DMS153 (cell line): ENCODE measurements at places on chromosomes 3 and 15.
A peak's percentile ranks its signal among the peaks of the same experiment; 100 is the strongest.

- DNase-seq: no peak
Measured at GRCh38 chr3:139519998-139520737, 19.4 kb downstream of the RBP1 start.

- DNase-seq: no peak
Measured at GRCh38 chr3:143595456-143596077, 252.7 kb downstream of the SLC9A9 start.

DNA sequence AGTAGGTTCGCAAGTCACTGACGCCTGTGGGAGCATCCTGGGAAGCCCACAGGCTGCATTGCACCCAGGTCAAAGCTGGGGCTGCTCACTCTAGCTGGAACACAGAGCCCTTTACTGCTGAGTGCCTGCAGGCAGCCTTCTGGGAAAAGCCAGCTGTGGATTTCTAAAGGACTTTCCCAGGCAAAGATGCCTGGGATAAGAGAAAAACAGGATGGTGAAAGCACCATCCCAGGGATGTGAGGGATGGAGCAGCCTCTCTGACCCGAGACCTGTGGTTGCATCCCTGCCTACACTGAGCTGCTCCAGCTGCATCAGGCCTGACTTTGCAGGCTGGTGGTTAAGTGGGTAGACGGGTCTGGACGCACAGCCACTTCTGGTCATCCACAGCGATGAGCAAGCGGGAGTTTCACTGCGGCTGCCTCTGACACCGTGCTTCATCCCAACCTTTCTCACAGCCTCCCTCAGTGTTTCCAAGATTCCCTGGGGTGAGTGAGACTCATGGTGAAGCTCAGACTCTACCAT lies 52.5 kb upstream of the AMOTL2 start:
- no peak for DNase-seq

- no peak for DNase-seq
Measured at GRCh38 chr15:62835351-62835750, 207.2 kb upstream of the TPM1 start.

GRCh38 chr3:8451696-8452095 lies 49.9 kb upstream of the LMCD1 start:
- no peak for DNase-seq

DNA sequence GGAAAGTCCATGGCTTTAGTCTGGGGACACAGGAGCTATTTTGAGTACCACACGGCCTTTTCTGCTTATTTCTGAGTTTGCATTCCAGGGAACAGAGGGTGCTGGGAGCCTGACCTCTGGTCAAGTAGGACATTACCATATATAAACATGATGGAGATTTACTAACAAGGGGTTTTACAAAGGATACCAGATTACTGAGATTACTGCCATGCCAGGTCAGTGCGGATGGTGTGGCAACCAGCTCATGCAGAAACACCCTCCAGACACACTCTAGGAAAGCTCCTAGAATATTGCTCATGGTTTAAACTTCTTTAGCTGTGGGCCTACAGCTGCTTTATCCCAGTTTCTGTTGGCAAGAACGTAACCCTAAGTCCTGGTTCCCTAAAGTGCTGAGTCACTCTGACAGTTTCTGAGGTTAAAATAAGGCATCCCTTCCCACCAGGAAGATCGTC lies 54.3 kb upstream of the AGTR1 start:
- DNase-seq: no peak

- no peak for DNase-seq
Measured at GRCh38 chr15:29849218-29849617, 26.9 kb upstream of the TJP1 start.

GRCh38 chr3:48894516-48894915 lies 4.2 kb downstream of the SLC25A20 start:
- DNase-seq: no peak

- no peak for DNase-seq
Measured at GRCh38 chr3:37899101-37899707, 37.5 kb downstream of the CTDSPL start.

GRCh38 chr15:81752546-81752942 lies 293.3 kb downstream of the MEX3B start:
- peak; percentile 84 for DNase-seq

GRCh38 chr3:45057557-45057956 lies 31.5 kb downstream of the CLEC3B start:
- no peak for DNase-seq

- DNase-seq: no peak
Measured at GRCh38 chr3:111581403-111582119, 13.6 kb downstream of the ZBED2 start.

GRCh38 chr15:91795235-91795634 lies 58.3 kb upstream of the SLCO3A1 start:
- no peak for DNase-seq

GRCh38 chr3:153881201-153881600 lies 240.0 kb upstream of the ARHGEF26 start:
- no peak for DNase-seq

- no peak for DNase-seq
Measured at GRCh38 chr3:126064627-126065258, 19.2 kb downstream of the SLC41A3 start.

GRCh38 chr15:66789029-66790025 lies 87.3 kb downstream of the SMAD6 start:
- DNase-seq: no peak

DNA sequence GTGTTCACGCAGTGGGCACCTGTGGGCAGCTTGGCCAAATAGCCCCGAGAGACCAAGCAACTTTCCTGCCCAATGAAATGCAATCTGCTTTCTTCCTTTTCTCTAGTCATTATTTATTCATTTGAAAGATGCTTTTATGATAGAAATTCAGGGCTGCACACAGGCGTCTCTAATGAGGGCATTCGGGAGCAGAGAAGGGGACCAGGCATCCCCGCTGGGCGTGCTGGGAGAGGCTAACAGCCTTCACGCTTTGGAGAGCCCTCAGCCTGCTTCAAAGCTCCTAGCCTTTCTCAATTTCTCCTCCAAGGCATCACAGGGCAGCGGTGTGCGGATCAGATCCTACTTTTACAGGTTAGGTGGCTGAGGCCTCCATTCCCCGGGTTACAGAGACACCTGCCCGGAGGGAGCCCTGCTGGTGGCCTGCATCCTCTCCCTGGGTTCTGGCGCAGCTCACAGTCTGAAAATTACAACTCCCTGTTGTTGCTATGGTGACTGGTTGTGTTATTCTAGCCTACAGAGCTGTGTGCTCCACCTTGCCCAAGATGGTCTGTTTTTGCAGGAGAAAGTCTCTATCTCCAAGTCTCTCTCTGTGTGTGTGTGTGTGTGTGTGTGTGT lies 21.8 kb upstream of the KLF13 start:
- peak; percentile 34 for DNase-seq

- DNase-seq: no peak
Measured at GRCh38 chr15:96347181-96348111, 16.9 kb downstream of the NR2F2 start.

DNA sequence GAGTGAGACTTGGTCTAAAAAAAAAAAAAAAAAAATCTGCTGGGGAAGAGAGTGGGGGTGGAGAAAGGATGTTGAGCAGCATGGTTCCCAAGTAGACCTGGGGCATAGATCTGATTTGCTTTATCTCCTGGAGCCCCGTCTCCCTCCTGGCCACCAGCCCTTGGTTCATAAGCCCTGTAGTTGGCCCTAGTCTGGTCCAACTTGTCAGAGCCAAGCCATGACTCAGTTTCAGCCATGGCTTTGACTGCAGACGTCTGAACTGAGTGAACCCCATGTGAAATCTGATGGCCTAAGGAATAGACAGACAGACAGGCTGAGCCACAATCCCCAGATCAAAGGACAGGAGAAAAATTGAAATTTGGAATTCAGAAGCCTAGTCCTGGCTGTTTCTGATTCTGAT lies 2.0 kb upstream of the CILP start:
- no peak for DNase-seq

GRCh38 chr3:84439476-84439875 lies 519.3 kb upstream of the CADM2 start:
- no peak for DNase-seq

DNA sequence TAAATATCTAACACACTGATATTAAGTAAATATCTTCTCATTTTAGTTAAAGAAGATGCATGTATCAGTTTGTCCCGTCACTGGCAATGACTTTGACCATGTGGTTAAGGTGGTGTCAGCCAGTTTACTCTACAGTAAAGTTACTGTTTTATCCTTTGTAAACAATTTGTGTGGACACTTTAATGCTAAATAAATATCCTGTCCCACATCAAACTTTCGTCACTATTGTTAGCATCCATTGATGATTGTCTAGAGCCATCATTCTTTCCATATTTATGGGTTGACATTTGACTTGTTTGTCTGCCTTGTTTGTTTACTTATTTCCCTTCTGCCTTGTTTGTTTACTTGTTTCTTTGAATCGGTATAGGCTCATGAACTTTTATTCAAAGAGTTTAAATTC lies 11.0 kb upstream of the GPD1L start:
- no peak for DNase-seq

GRCh38 chr3:107367353-107367752 lies 9.9 kb upstream of the CCDC54 start:
- no peak for DNase-seq

GRCh38 chr3:122186372-122186771 lies 2.9 kb downstream of the CASR start:
- peak; percentile 49 for DNase-seq

GRCh38 chr3:13484851-13485590 lies 4.9 kb downstream of the HDAC11 start:
- peak; percentile 57 for DNase-seq

DNA sequence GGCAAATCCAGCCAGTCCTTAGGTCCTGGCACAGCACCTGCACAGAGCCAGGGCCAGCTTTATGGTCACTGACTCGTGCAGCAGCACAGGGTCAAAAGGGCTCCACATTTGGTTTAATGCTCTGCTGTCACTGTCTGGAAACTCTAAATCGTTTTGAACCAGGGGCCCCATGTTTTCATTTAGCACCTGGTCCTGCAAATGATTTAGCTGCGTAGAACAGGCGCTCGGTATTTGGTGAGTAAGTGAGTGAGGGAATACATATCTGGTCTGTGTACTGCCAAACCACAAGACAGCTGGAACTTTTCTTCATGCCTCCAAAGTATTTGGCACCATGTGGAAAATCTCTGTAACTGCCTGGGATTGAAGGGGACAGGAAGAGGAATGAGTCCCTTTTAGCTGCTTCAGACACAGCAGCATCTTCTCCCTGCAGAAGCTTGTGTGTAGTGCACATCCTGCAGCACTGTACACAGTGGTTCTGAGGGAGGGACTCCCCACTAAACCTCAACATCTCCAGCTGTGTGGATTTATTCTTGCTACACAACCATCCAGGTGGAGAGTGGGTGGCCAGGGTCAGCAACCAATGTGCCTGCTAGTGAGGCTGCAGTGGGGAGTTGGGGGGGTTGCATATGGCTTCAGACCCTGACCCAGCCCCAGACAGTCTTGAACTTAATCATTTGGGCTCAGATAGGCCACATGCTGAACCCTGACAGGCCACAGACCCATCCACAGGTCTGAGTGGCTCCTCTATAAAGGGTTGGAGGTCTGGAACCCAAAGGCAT lies 1.1 kb downstream of the SH2D7 start:
- DNase-seq: no peak

DNA sequence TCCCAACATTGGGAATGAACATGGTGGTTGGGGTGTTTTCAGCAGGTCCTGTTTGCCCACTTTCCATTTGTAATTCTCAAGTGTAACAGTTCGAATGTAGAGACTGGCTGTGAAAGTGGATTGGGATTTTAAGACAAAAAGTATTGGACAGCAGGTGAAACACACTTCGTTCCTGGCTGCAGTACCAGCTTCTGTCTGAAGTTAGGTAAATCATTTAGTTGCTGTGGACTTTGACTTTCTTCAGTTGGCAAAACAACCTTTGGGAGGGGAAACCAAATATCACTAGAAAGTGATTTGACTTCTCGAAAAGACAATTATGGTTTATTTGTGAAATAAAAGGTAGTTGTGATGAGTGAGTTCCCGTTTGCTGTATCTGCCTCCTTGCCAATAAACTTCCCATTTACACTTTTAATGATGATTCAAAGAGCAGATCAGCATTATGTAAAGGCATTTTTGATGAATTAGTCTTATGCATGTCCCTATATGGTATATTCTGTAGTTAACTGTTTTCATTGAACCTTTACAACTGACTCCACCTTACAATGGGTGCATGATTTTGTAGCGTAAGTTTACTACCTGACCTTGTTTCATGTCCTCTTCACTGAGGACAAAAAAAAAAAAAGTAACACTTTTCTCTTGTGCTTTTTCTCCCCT lies 34.0 kb downstream of the FNDC3B start:
- DNase-seq: no peak

DNA sequence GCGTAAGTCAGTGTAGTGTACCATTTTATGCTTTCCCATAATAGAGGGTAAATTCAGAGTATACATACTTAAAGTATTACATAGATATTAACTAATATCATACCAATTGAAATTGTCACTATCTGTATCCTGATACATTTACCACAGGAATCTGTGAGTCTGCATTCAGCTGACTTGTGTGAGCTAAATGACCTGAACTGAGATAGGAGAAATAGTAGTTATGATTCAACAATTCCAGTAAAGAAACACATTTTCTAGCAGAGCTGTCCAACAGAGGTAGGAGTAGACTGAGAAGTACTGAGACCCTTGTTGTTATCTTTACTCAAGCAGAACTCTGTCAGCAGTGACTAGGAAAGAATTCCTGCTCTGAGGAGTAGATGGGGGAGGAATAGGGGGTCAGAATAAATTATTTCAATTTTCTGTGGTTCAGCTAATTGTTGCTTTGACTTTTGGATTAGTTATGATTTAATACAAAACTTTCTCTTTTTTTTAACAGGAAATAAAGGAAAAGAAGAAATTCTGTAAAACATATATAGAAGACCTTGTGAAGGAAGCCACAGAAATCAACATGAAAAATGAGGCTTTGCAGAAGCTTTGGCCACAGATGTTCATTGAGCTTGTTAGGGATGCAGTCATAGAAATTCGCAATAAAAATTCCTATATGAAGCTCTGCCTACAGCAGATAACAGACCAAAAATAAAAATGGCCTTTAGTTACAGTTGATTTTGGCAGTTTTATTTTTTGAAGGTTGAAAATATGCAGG lies 66.2 kb upstream of the THSD4 start:
- no peak for DNase-seq

- DNase-seq: no peak
Measured at GRCh38 chr15:101540480-101541239, 51.2 kb upstream of the PCSK6 start.

DNA sequence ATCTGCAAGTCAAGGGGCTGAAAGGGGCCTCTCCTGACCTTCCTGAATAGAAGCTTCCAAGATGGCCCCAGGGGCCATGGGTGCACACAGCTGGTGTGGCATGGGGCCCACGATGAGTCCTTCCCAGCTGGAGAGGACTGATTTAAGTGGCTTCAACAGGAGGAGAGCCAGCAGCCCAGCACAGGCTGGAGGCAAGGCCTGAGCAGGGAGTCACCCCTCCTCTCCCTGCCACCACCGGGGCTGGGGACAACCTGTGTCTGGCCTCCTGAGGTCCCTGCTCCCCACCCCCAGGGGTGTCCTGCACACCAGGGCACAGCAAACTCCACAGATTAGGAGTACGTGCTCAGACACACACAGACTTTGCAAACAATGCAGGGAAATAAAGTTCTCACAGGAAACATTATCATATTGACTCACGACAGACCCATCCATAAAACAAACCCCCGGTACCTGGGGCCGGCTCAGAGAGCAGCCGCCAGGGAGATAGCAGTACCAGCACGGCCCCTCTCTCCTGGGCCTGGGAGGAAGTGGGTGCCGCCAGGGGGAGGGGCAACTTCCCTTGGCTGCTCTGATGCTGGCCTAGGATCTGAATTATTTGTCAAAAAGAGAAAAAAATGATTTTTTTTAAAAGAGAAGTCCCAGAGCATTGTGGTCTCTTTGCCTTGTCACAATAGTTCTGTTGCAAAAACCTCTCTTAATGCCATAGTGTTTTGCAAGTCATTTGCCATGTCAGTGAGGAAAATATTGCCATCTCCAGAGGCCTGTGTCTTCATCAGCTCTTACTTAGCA lies 21.9 kb upstream of the TSEN2 start:
- no peak for DNase-seq
